ENCODE measurements at places on chromosomes 16 and 17. TPM values are rescaled to one million over a fixed set of nuclear protein-coding genes. Genes with fewer than 3 reads are reported as not detected.
A peak's percentile ranks its signal among the peaks of the same experiment; 100 is the strongest.

GRCh38 chr17:80898716-80899115 is 92.9 kb upstream of the CHMP6 start:
- H3K4me1 ChIP-seq = peaks cover 4% of the 10 kb centered on the region
- no peak overlapping the region for H3K27ac ChIP-seq
- H3K27me3 ChIP-seq = no peaks in the 10 kb centered on the region
- DNase-seq = no peak
- no peak overlapping the region for H3K4me3 ChIP-seq
- H3K36me3 ChIP-seq = peaks cover 25% of the 10 kb centered on the region

DNA sequence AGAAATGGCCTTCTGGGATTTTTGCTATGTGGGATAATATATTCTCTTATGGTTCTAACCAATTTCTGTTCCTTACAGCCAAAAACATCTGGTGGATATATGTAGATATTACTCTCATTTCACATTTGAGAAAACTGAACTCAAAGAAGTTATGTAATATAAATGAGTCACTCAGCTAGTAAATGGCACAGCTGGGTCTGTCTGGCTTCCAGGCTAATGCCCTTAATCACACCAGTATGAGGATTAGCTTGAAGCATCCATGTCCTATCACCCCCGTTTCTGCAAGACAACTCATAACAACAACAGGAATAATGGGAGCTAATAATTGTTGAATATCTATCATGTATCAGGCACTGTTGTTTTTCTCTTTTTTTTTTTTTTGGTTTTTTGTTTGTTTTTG is 34.4 kb upstream of the USP7 start:
- DNase-seq = no peak
- no peaks in the 10 kb centered on the region for H3K4me1 ChIP-seq
- H3K27ac ChIP-seq = no peak overlapping the region
- no peaks in the 10 kb centered on the region for H3K36me3 ChIP-seq

The PRKCB gene
- total RNA-seq = 25.2 TPM

DNA sequence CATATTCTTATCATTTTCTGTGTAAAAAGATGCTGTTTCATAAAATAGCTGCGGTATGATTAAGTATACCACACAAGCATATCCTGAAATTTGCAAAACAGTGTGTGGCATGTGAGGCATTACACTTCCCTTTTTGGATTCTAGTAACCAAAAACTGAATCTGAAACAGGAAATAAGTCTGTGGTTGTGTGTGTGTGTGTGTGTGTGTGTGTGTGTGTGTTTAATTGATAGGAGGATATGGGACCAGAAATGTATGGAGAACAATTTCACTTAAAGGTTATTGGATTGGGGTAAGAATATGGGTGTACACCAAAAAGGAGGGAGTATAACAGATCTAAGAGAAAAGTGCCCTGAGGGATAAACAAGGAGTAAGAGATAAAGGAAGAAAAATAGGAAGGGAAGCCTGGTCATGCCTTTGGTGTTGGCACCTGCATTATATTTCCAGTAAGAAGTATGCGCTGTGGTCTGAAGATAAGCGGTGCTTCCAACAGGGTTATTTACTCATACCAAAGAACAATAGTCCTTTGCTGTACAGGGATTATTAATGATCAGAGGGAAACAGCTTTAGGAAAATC is 4.0 kb downstream of the LYRM1 start:
- no peak for DNase-seq
- H3K4me3 ChIP-seq = no peak overlapping the region
- no peaks in the 10 kb centered on the region for H3K36me3 ChIP-seq
- H3K27me3 ChIP-seq = no peaks in the 10 kb centered on the region
- peaks cover 65% of the 10 kb centered on the region for H3K4me1 ChIP-seq
- peak overlapping the region; percentile 98 for H3K27ac ChIP-seq

GRCh38 chr16:70750893-70751467 is 50.0 kb downstream of the VAC14 start:
- H3K36me3 ChIP-seq = no peaks in the 10 kb centered on the region
- H3K4me1 ChIP-seq = peaks cover 71% of the 10 kb centered on the region
- peak overlapping the region; percentile 86 for H3K27ac ChIP-seq
- H3K27me3 ChIP-seq = no peaks in the 10 kb centered on the region

- peaks cover 11% of the 10 kb centered on the region for H3K4me1 ChIP-seq
- no peak overlapping the region for H3K4me3 ChIP-seq
- H3K27ac ChIP-seq = peak overlapping the region; percentile 24
- H3K27me3 ChIP-seq = no peaks in the 10 kb centered on the region
- DNase-seq = no peak
Measured at GRCh38 chr17:49730078-49730784, 22.5 kb upstream of the SLC35B1 start.

GRCh38 chr17:74012465-74012864 is 191.0 kb upstream of the RPL38 start:
- H3K27me3 ChIP-seq = peaks cover 32% of the 10 kb centered on the region
- no peaks in the 10 kb centered on the region for H3K36me3 ChIP-seq
- no peak overlapping the region for H3K27ac ChIP-seq
- H3K4me1 ChIP-seq = no peaks in the 10 kb centered on the region
- no peak overlapping the region for H3K4me3 ChIP-seq
- no peak for DNase-seq

DNA sequence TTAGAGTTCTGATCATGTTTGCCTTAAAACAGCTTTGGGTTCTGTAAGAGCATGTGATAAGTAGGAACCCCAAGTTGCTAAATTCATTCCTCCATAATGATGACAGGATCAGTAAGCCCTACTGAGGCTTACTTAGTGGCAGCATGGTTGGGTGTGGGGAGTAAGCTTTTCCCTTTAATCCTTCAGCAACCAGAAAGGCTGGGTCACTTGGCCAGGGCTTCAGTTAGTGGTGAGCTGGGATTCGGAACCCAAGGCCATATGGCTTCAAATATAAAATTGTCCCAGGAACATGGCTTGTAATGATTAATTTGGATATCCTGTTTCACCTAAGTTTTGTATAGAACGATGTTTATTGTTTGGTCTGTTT is 850 bp downstream of the GINS3 start:
- H3K27ac ChIP-seq = peak overlapping the region; percentile 74
- peak overlapping the region; percentile 93 for H3K4me3 ChIP-seq
- no peaks in the 10 kb centered on the region for H3K4me1 ChIP-seq
- H3K27me3 ChIP-seq = no peaks in the 10 kb centered on the region
- no peaks in the 10 kb centered on the region for H3K36me3 ChIP-seq
- no peak for DNase-seq

The SNX20 gene
- total RNA-seq = 9.2 TPM

GRCh38 chr17:34822007-34822739 is 139.1 kb downstream of the CCT6B start:
- H3K27ac ChIP-seq = no peak overlapping the region
- H3K27me3 ChIP-seq = peaks cover 5% of the 10 kb centered on the region
- no peak for DNase-seq

- H3K36me3 ChIP-seq = no peaks in the 10 kb centered on the region
- DNase-seq = no peak
- H3K27ac ChIP-seq = no peak overlapping the region
- H3K4me3 ChIP-seq = no peak overlapping the region
- peaks cover 20% of the 10 kb centered on the region for H3K4me1 ChIP-seq
Measured at GRCh38 chr16:12086822-12087221, 110.3 kb downstream of the SNX29 start.

DNA sequence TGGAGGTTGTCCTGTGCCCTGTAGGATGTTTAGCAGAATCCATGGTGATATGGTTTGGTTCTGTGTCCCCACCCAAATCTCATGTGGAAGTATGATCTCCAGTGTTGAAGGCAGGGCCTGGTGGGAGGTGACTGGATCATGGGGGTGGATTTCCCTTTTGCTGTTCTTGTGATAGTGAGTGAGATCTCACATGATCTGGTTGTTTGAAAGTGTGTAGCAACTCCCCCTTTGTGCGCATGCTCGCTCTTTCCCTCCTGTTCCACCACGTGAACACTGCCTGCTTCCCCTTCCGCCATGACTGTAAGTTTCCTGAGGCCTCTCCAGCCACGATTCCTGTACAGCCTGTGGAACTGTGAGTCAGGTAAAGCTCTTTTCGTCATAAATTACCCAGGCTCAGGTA is 61.9 kb downstream of the ARHGAP17 start:
- DNase-seq = no peak
- no peaks in the 10 kb centered on the region for H3K4me1 ChIP-seq
- H3K36me3 ChIP-seq = peaks cover 99% of the 10 kb centered on the region
- H3K27me3 ChIP-seq = no peaks in the 10 kb centered on the region
- H3K27ac ChIP-seq = no peak overlapping the region

The SSTR5 gene
- total RNA-seq = not detected

GRCh38 chr16:85917959-85918358 is 19.0 kb downstream of the IRF8 start:
- no peak overlapping the region for H3K4me3 ChIP-seq
- peaks cover 17% of the 10 kb centered on the region for H3K4me1 ChIP-seq
- DNase-seq = no peak
- H3K27me3 ChIP-seq = no peaks in the 10 kb centered on the region
- no peaks in the 10 kb centered on the region for H3K36me3 ChIP-seq

The CD300LG gene
- total RNA-seq = 0.81 TPM

- DNase-seq = no peak
- H3K36me3 ChIP-seq = no peaks in the 10 kb centered on the region
Measured at GRCh38 chr17:935485-935884, 44.1 kb downstream of the NXN start.

GRCh38 chr16:67936880-67937605 is 393 bp upstream of the PSMB10 start:
- DNase-seq = no peak
- no peaks in the 10 kb centered on the region for H3K27me3 ChIP-seq
- H3K4me3 ChIP-seq = peak overlapping the region; percentile 88
- peaks cover 17% of the 10 kb centered on the region for H3K4me1 ChIP-seq
- H3K36me3 ChIP-seq = peaks cover 28% of the 10 kb centered on the region
- peak overlapping the region; percentile 89 for H3K27ac ChIP-seq

DNA sequence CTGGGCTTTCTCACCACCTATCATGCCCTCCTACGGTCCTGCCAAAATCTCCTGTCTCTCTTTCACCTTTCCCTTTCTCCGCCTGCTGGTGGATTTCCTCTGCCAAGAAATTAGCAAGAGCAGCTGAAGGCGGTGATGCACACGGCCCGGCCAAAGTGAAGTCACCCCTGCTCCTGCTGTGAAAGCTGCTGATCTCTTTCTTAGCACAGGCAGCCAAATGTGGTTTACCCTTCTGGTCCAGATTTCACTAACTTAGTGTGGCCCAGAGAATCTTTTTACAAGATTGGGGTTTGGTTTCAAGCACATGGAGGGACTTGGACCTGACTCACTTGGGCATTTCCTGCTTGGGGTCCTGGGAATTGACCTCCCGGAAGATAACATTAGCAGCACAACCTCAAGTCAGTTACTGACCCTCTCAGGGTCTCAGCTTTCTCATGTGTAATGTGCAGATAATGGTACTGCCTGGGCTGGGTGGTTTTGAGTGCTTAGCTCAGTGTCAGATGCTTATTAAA is 155.7 kb downstream of the SOCS1 start:
- H3K36me3 ChIP-seq = no peaks in the 10 kb centered on the region
- no peaks in the 10 kb centered on the region for H3K27me3 ChIP-seq
- H3K4me1 ChIP-seq = peaks cover 37% of the 10 kb centered on the region
- DNase-seq = no peak
- no peak overlapping the region for H3K4me3 ChIP-seq
- H3K27ac ChIP-seq = peak overlapping the region; percentile 17

- no peak for DNase-seq
- peaks cover 31% of the 10 kb centered on the region for H3K4me1 ChIP-seq
- peaks cover 11% of the 10 kb centered on the region for H3K36me3 ChIP-seq
Measured at GRCh38 chr17:50868140-50868438, 1.9 kb upstream of the TOB1 start.

GRCh38 chr16:59510008-59510424 is 775.9 kb upstream of the GOT2 start:
- no peak overlapping the region for H3K27ac ChIP-seq
- no peaks in the 10 kb centered on the region for H3K36me3 ChIP-seq
- no peaks in the 10 kb centered on the region for H3K4me1 ChIP-seq

- peaks cover 20% of the 10 kb centered on the region for H3K4me1 ChIP-seq
- DNase-seq = no peak
- peak overlapping the region; percentile 81 for H3K27ac ChIP-seq
- no peaks in the 10 kb centered on the region for H3K27me3 ChIP-seq
- peaks cover 10% of the 10 kb centered on the region for H3K36me3 ChIP-seq
Measured at GRCh38 chr17:1040216-1040600, 43.3 kb downstream of the TIMM22 start.

The ITGB3 gene
- total RNA-seq = 6.6 TPM

DNA sequence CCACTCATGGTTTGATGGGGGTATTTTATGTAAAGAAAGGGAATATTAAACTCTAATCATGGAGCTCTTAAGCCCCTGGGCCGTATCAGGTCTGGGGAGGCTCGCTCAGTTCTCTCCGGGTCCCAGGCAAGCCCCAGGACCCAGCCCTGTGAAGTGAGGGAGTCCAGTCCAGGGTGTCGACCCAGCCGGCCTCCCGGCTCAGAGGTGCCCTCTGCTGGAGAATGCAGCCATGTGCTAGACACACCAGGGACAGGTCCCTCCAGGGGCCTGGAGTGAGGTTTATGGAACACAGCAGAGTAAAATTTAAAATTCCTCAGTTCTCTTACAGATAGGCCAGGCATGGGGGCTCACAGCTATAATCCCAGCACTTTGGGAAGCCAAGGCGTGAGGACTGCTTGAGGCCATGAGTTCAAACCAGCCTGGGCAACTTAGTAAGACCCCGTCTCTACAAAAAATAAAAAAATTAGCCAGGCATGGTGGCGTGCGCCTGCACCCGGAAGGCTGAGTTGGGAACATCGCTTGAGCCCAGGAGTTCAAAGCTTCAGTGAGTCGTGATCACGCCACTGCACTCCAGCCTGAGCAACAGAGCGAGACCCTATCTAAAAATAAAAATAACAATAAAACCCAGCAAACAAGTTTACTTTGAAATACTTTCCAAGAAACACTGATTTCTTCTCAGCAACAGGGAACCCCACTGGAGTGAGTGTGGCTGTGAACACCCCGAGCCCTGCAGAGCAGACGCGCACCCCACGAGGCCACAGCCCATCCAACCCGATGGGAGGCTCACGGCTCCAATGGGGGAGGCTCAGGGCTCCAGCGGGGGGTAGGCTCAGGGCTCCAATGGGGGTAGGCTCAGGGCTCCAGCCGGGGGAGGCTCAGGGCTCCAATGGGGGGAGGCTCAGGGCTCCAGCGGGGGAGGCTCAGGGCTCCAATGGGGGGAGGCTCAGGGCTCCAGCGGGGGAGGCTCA is 72.2 kb downstream of the ZNF778 start:
- no peak overlapping the region for H3K27ac ChIP-seq
- H3K36me3 ChIP-seq = peaks cover 51% of the 10 kb centered on the region
- H3K27me3 ChIP-seq = no peaks in the 10 kb centered on the region
- H3K4me3 ChIP-seq = no peak overlapping the region

DNA sequence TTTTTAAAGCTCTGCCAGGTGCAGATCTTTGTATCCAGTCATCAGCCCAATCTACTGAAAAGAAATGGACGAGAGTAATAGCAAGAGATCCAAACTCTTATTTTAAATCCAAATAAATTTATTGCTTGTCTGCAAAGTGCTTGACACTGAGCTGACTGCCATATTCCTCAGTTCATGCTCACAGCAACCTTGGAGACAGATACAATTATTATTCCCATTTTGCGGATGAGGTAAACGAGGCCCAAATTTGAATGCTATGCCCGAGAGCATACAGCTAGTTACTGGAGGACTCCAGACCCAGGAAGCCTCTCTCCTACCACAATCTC is 620 bp downstream of the NOB1 start:
- no peaks in the 10 kb centered on the region for H3K27me3 ChIP-seq
- H3K36me3 ChIP-seq = peaks cover 33% of the 10 kb centered on the region

Measured in upper lobe of right lung (tissue), 1 donor.